Hepatic stellate cell (primary cell): ENCODE measurements at places on chromosomes 12 and 14.

DNA sequence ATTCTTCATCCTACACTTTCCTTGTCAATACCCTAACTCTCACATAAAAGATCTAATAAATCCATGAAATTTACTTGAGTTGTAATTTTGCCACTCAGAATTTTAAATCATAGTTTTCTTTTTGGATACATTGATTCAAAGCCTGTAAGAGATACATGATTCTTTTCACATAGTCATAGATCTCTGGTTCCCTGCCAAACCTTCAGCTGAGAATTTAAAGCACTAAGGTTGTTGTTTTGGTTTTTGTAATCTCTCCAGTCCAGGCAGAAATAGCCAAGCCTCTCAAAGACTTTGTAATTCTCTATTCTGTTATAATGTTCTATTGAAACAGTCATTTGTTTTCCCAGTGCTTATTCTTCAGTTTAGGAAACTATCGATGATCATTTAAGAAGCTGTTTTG is 273.9 kb downstream of the TRHDE start:
- DNase-seq = no peak

DNA sequence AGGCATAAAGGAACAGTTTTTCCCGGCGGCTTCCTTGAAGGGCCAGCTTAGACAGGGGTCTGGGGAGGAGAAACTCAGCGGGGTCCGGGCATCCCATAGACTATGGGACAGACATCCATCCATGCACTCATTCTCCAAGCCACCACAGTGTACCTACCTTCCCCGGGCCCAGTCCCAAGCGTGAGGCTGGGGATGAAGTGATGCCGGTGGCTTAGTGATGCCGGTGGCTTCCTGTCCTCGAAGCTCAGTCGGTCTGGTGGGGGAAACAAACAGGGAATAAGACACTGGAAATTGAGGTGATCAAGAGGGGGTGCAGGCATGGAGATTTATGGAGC is 421 bp downstream of the RTL1 start:
- peak; percentile 0 for DNase-seq

- no peak for DNase-seq
Measured at GRCh38 chr14:57898837-57899572, 33.1 kb upstream of the SLC35F4 start.

GRCh38 chr14:92316176-92316575 is 6.8 kb upstream of the SLC24A4 start:
- DNase-seq = no peak

- DNase-seq = peak; percentile 71
Measured at GRCh38 chr14:73452341-73453186, 5.8 kb downstream of the NUMB start.

DNA sequence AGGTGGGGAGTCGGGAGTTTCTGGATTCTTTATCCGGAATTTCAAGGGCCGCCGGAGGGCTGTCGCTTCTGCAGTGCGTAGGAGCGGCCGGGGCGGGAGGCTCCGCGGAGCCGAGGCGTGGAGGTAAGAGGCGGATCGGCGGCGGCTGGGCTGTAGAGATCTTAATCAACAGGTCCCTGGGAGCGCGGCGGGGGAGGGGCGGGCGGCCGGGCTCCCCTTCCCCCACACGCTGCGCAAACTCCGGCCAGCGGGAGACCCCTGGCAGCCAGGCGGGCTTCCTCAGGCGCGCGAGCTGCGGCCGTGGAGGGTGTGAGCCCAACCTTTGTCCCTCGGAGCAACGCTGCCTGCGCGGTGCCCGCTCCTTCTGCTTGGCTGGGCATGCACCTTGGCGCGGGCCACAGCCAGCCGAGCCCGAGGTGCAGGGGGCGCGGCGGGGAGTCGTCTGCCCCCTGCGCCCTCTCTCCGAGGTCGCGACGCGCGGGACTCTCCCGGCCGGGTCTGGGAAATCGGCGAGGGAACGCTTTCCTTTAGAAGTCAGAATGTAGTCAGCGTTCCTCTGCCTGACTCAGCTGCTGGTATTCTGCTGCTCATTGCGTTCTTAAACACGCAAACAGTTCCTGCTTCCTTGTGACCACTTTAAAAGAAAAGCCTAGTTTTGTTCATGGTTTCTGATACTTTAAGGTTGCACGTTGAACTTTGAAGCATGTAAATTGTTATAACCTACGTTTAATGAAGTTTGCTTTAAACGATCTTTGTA is at the start of gene PALS1:
Gene PALS1, plus strand, starts transcription at position 25 of the 757 bp plus-strand sequence. CDS start 37,736 bp downstream, outside the sequence.
- peak; percentile 61 for DNase-seq

- no peak for DNase-seq
Measured at GRCh38 chr12:58889557-58889956, 30.7 kb downstream of the LRIG3 start.

DNA sequence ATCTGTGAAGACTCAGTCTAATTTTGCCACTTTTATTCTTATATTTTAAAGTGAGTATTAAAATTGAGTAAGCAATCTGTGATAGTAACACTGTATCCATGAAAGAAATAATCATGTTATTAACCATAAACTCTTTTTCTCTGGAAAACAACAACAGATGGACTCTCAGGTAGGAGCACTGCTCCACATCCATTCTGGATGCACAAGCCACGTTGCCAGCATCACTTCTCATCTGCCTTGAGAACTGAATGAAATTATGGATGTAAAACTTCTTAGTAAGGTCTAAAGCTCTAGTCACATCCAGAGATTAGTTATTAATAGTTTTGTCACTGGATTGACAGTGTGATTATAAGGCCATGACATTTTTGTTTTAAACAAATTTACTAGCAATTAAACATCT is 489.1 kb upstream of the SYT1 start:
- DNase-seq = no peak

GRCh38 chr12:114936148-114937079 is 252.4 kb upstream of the TBX3 start:
- DNase-seq = no peak

- DNase-seq = no peak
Measured at GRCh38 chr12:1279050-1279449, 288.0 kb downstream of the ERC1 start.

DNA sequence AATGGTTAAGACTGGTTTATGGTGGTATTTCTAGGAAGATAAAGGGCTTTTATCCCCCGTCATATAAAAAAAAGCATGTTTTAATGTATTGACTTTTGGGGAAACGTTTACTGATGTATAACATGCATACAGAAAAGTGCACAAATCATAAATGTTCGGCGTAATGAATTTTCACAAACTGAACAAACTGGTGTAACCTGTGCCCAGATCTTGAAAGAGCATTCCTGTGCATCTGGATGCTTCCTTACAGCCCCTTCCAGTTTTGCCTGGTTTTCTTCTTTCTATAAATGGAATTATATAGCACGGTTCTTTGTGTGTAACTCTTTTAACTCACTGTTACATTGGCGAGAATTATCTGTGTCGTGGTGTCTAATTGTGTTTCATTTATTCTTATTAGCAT is 693.8 kb upstream of the TBX3 start:
- no peak for DNase-seq

- DNase-seq = peak; percentile 77
Measured at GRCh38 chr14:96055065-96055752, 16.0 kb downstream of the C14orf132 start.

- peak; percentile 95 for DNase-seq
Measured at GRCh38 chr12:48956279-48957140, 777 bp downstream of the ARF3 start.

DNA sequence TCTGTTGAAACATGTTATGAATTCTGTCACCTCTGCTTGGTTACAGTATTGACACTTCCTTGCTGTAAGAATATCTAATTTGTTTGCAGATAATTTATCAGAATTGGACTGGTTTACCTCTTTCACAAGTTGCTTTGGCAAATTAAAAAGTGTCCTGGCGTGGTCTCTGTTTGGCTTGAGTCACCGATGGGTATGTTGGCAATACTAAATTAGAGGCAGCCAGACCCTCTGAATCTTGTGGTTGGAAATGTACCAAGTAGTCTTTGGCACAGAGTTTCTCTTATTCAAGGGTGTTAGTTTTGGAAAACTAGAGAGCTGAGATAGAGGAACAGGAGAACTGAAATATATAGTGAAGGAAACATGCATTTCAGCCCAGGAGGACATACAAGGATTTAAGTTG is 521.1 kb upstream of the MGAT4C start:
- DNase-seq = no peak

DNA sequence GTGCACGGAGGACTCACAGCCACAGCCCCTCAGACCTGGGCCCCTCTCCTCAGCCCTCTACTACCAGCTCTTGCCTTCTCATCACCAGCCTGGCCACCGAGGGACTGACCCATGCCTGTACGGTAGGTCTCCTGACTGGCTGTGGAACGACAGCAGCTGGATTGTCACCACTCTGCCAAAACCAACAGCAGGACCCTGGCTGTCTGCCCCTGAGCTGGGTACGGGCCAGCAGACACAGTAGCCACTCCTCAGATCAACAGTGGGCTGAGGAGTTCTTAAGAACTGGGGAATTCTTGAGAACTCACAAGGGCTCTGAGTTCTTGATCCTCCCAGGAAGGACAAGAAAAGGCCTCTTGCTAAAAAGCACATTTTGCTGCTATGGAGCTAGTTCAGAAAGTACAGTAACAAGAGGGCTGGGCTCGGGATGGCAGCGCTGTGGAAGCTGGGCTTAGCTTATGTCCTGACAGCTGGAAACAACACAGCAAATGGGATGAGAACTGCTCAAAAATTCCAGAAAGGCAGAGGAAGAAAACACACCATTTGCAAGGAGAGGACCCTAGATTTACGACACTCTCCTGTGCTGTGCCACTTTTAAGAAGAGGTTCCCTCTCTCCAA is 176.4 kb downstream of the ANO2 start:
- DNase-seq = no peak

DNA sequence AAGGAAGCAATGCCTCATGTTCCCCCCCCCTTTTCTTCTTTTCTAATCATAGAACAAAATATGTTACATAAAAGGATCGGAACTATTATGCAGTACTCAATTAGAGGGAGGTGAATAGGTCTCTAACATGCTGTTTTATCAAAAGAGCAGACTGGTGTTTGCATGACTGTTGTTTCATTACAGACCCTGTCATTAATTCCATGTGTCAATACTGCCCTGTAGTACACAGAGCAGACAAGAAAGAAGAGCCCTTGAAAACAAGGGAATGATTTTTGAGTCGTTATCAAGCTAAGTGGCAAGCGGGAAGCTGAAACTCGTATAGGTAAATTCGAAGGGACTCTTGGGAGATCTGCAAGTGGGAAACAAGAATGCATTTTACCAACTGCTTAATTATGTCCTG is 76.9 kb upstream of the TMEM263 start:
- DNase-seq = no peak

- no peak for DNase-seq
Measured at GRCh38 chr14:79861111-79861510, 350.2 kb downstream of the DIO2 start.

DNA sequence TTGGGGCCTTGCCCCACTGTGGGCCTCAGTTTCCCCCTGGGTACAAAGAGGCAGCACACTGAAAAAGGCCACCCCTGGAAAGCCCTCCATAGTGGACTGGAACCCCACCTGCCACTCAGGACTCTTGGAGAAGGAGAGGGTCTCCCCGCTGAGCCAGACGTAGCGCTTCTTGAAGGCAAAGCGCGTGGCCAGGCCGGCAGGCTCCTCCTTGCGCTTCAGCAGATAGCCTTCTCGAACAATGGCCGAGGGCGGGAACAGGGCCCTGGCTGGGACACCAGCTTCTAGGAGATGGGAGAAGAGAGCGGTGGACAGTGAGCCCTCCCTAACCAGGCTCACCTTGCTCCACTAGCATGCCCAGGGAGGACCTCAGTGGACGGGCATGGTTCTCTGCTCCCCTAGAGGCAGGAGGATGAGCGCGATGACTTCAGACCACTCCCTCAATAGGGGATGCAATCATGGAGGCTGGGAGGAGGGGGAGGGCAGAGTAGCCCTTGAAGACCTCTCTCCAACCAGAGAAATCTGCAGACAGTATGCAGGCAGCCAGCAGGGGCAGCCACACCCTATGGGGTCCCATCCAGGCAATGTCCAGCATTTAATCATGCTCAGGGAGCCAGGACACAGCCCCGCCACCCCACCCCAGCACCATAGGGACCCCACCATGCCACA is 29.8 kb downstream of the RASAL1 start:
- DNase-seq = no peak

GRCh38 chr12:4270831-4271716 is 2.5 kb upstream of the CCND2 start:
- DNase-seq = no peak

DNA sequence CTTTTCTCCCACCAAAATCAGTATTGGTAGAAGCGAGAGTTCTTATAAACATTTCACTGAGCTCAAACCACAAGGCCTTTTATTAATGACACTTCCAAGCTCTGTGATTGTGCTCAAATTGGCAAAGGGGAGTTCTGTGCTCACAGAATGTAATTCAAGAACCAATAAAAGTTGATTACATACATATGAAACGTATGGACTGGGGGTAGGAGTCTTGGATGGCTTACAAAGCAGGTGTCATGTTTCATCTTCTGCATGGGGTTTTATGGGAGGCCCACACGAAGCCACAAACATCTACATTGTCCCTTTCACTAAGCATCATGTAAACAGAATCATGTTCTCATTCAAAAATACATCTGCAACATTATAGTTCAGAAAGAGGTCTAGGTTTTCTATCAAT is 828.3 kb downstream of the VRK1 start:
- no peak for DNase-seq
